Effector memory CD4-positive, alpha-beta T cell (primary cell): ENCODE measurements at places on chromosomes 11 and 22.

DNA sequence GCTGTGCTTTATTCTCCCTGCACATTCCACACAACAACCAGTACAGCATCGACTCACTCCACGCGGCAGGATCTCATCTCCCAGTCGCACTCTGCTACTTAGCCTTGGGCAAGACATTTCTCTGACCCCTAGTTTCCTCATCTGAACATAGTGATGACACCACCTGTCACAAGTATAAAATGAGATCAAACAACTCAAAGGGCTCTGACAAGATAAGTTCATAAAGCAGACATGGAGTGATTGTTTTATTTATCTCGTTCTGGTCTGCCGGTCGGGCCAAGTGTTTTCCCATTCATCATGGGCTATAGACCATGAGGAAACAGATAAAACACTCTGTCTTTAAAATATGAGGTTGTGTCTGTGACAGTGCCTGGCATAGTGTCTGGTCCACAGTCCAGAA lies 35.0 kb downstream of the DSCAML1 start:
- DNase-seq: no peak

DNA sequence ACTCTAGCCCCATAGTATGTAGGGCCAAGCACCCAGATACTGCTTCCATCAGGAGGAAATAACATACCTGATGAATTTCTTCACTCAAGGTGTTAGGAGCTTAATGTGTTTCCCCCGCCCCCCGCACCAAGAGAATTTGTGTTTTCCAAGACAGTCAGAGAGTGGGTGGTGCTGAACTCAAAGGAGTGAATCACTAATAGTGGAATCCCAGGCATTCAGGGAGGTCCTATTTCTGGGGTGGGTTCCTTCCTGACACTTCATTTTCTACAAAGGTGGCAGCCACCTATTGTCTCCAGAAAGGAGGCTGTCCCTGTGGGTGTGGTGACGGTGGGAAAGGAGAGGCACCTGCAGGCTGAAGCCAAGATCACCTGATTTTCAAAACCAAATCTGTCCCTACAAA lies 50.8 kb upstream of the ELF5 start:
- DNase-seq: no peak

DNA sequence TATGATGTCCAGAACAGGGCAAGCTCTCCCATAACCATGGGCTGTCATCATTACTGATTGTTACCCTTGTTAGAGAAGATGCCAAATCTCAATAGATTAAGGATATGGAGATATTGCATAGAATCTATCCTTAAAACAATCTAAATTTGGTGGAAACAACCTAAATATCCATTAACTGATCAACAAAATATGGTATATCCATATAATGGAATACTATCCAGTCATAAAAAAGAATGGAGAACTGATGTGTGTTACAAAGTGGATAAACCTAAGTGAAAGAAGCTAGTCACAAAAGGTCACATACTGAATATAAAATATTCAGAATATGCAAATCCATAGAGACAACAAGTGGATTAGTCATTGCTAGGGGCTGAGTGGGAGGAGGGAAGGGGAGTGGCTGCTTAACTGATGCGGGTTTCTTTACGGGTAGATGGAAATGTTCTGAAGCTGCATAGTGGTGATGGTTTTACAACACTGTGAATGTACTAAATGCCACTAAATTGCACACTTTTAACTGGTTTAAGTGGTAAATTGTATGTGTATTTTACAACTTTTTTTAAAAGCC lies 36.1 kb upstream of the SMCO4 start:
- DNase-seq: no peak

DNA sequence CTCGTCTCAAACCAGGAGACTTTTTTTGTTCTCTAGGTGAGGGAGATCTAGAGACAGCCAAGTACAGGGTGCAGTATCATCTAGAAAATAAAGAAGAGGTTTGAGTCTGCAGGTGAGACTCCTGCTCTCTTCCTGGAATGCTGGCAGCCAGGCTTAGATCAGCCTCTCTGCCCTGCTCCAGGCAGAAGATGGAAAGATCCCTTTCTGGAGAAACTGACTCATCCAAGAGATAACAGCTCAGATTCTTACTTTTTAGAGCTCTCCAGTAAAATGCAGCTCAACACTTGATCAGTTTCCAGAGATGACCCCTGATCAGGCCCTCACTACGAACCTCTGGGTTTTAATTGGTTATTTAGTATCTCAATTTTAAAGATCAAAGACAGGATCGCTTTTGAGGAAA lies 44.6 kb upstream of the EHF start:
- no peak for DNase-seq

- DNase-seq: no peak
Observed at GRCh38 chr11:80694385-80694784, 1253.6 kb upstream of the TENM4 start.
